Effector memory CD8-positive, alpha-beta T cell (primary cell): ENCODE measurements at places on chromosomes 1 and 21.

GRCh38 chr1:109089242-109090015 is 1.1 kb upstream of the TMEM167B start:
- DNase-seq: no peak

- no peak for DNase-seq
Measured at GRCh38 chr1:73162564-73162963, 880.2 kb upstream of the NEGR1 start.

DNA sequence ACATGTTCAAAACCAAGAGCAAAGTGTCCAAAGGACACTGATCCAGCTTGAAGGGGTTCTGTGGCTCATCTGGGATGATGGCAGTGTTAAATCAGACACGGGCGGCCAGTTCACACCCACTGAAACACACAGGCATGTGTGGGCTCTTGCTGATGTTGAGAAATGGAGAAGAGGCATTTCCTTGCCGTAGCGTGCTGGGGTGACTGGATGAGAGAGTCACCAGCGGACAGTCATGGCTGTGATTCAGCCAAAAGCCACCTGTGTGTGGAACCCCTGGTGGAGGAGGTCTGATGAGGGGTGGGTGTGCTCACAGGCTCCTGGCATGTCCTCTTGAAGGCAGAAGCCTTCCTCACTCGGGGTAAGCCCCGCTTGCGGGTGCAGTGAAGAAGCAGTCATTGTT is 7.2 kb downstream of the C1orf35 start:
- DNase-seq: no peak

DNA sequence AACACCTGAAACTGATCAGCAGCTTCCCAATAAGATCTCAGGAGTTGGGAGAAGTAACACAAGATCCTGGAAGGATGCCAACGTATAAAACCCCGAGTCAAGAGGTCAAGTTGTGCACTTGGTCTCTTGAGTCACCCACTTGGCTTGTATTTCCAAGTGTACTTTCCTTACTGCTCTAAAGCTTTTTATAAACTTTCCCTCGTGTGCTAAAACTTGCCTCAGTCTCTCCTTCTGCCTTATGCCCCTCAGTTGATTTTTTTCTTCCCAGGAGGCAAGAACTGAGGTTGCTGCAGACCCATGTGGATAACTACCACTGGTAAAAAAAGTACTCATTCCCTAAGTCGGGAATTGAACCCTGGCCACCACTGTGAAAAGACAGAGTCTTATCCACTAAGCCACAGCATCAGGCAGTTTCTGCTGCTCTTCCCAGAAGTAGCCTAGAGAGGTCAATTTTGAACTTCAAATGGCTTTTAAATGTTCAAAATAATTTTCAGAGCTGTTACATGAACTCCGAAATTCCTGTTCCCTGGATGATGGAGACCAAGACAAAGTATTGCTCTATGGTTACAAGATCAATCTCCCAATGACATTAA is 28.9 kb downstream of the ITLN2 start:
- no peak for DNase-seq
